ENCODE measurements at places on chromosomes 6 and 20.

- DNase-seq = no peak
These were observed 76.6 kb upstream of the CCDC167 start for GRCh38 chr6:37576336-37576737.

DNA sequence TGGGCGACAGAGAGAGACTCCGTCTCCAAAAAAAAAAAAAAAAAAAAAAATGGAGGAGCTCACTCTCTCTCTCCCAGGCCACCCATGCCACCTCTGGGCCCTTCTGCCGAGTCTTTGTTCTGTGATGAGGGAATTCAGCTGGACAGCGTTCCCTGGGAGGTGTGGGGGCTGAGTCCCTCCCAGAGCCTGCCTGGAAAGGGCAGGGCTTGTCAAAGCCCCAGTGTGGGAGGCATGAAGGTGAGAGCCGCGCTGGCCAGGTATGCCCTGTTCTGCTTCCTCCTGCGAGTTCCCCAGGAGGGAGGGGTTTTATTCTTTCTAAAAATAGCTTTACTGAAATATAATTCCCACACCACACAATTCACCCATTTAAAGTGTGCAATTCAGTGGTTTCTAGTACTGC lies 69.6 kb downstream of the TMEM242 start:
- no peak for DNase-seq

DNA sequence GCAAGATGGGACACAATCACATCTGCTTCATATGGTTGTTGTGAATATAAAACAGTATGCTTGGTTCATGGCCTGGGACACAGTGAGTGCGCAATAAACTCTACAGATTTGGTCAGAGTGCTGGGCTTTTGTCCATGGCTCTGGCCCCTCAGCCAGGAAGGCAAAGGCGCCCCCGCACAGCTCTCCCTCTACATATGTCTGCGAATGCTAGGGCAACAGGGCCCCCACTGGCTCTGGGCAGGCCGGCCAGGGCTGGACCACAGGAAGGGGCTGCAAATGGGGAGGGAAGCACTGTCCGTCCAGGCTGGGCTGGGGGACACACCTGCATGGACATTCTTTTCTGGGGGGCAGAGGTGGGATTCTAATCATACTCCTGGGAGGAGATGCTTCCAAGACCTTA lies 151.8 kb upstream of the MLN start:
- DNase-seq = no peak

DNA sequence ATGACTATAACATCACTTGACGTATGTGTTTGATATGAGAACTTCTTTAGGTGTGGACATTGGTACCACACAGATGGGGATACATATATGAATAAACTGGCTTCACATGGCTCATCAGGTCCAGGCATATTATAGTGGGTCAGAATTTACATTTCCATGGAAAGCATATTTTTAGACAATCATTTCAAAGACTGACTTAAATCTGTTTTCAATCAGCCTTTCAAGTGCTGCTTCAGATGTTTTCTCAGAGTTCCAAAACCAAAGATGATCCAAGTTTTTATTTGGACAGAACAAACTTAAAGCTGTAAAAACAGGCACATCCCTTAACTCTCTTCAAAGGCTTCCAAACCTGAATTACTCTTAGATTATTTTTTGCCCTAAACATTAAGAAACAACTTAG lies 88.1 kb downstream of the PRSS35 start:
- DNase-seq = no peak

DNA sequence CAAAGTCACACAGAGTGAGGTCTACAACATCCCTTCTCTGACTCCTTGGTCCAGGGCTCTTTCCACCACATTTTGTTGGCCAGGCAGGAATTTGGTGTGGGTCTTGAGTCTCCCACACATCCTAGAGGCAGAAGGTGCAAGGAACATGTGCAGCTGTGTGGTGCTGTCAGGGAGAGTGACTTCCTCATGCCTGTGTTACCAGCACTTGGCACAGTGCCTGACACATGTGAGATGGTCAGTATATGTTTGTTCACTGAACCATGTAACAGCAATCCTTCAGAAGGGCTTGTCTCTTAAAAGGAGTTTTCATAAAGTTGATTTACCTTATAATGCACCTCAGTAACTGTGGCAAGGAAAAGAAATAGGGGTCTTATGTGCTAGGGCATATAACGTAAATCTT lies 168.5 kb downstream of the CDC5L start:
- no peak for DNase-seq

GRCh38 chr6:24010133-24010532 lies 115.9 kb upstream of the NRSN1 start:
- DNase-seq = no peak

Measured in left lung (tissue), 14 donors.